ENCODE measurements at places on chromosomes 1 and 21.

DNA sequence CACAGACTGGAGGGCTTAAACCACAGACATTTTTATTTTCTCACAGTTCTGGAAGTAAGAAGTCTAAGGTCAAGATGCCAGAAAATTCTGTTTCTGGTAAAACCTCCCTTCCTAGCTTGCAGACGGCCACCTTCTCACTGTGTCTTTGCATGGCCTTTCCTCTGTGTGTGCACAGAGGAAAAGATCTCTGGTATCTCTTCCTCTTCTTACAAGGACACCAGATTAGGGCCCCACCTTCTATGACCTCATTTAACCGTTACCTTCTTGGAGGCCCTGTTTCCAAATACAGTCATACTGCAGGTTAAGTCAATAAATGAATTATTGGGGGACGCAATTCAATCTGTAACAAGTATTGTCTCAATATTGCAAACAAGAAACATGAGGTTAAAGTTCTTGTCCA, 63.0 kb upstream of the PRDX6 start:
- no peak for DNase-seq
- H3K4me3 ChIP-seq, result no peak overlapping the region
- no peaks in the 10 kb centered on the region for H3K27me3 ChIP-seq

DNA sequence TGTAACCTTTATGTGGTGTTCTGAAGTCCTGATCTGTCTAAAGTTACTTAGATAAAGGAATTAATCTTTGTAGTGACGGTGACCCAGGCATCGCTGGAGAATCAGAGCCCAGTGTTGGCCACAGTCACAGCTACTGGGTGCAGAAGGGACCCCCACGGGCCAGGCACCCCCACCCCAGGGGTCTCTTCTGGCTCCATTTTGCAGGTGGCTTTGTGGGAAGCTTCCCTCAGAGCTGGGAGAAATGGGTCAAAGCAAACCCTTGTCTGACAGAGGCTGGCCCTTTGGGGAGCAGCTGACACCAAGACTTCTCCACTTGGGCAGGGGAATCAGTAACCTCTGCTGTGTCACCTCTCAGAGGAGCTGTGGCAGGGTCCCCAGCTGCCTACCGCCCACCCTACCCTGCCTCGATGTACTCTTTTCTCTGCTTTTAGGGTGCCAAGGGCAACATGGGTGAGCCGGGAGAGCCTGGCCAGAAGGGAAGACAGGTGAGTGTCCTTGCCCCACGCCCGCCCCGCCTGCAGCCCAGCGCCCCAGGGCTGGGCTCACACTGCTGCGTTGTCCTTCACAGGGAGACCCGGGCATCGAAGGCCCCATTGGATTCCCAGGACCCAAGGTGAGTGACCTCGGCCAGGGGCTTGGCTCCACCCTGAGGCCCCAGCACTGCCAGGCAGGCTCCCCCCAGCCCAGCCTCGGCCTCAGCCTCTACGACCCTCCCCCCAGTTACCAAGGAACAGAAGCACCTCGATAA, 17.7 kb downstream of the COL6A2 start:
- H3K4me1 ChIP-seq, result no peaks in the 10 kb centered on the region
- no peak overlapping the region for H3K4me3 ChIP-seq
- no peak for DNase-seq
- H3K27me3 ChIP-seq, result no peaks in the 10 kb centered on the region

DNA sequence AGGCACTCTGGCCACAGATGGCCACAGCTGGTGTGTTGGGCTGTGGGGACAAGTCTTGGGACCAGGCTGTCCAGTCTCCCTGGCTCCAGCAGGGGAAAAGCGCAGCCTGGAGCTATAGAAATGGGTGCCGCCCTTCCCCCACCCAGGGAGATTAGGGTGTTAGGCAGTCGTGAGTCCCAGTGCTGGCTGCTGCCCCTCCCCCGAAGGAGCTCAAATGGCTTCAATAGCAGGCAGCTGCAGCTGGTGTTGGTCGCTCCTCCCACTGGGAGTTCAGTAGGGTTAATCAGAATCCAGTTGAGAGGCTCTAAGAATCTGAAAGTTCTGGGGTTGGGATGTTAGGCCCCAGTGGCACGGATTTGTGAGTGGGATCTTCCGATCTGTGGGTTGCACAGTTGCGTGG, 595.6 kb upstream of the PKN2 start:
- H3K4me1 ChIP-seq, result no peaks in the 10 kb centered on the region
- no peak overlapping the region for H3K27ac ChIP-seq
- H3K36me3 ChIP-seq, result no peaks in the 10 kb centered on the region
- no peak for DNase-seq

DNA sequence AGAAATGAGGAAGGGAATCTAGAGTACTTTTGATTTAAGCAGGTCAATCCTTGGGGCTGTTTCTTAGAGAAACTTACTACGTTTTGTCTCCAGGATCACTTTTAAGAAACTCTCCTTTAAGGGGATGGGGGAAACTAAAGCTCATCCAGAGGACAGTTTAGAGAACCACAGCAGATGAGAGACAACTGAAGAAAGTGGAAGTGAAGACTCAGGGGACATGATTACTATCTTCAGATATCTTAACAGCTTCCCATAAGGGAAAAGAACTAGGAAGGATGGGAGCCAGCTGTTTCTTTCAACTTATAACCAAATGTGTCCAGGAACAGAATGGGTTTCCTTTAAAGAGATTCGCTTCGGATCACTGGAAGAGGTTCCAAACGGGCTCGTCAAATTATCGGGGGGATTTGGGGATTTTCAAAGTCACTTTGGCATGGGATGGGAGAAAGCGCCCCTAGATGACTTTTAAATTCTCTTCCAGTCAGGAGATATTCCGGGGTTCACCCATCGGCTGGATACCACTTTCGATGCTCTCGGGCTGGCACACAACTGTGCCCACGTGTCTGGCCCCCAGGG, 1.2 kb downstream of the SCMH1 start:
- H3K36me3 ChIP-seq, result no peaks in the 10 kb centered on the region
- peak overlapping the region; percentile 89 for H3K27ac ChIP-seq
- DNase-seq, result no peak
- H3K4me3 ChIP-seq, result peak overlapping the region; percentile 58

DNA sequence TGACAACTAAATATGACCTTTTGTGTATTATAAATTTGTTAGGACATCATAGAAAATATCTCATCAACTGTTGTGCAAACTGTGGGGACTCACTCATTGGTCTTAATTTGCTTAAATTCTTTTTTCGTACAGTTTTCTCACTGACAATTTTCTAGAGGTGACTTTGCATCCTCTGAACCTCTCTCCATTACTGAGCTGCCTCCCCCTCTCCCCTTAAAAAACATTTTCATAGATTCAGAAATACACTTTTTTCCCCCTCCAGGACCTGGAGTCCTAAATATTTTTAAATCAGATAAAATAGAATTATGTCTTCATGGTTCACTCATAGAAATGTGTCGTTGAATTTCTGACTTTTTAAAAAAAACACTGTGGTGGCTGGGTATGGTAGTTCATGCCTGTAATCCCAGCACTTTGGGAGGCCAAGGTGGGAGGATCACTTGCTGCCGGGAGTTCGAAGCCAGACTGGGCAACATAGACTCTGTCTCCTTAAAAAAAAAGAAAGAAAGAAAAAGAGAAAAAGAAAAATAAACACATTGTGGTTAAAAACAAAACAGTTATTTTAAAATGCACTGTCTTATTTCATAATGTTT, 1.5 kb downstream of the CNST start:
- H3K36me3 ChIP-seq, result peaks cover 11% of the 10 kb centered on the region
- H3K27ac ChIP-seq, result peak overlapping the region; percentile 72
- H3K4me3 ChIP-seq, result peak overlapping the region; percentile 86

- peaks cover 12% of the 10 kb centered on the region for H3K4me1 ChIP-seq
- no peaks in the 10 kb centered on the region for H3K27me3 ChIP-seq
- peak overlapping the region; percentile 42 for H3K4me3 ChIP-seq
- DNase-seq, result no peak
- H3K36me3 ChIP-seq, result no peaks in the 10 kb centered on the region
These were observed 996 bp upstream of the MGST3 start for GRCh38 chr1:165629848-165630628.

GRCh38 chr1:171212607-171213351, 27.7 kb downstream of the FMO2 start:
- H3K27me3 ChIP-seq, result no peaks in the 10 kb centered on the region
- no peak overlapping the region for H3K4me3 ChIP-seq
- H3K4me1 ChIP-seq, result no peaks in the 10 kb centered on the region

- no peak overlapping the region for H3K4me3 ChIP-seq
- no peaks in the 10 kb centered on the region for H3K36me3 ChIP-seq
- no peak overlapping the region for H3K27ac ChIP-seq
These were observed 679.4 kb upstream of the ADGRL2 start for GRCh38 chr1:81121306-81121705.

- no peaks in the 10 kb centered on the region for H3K27me3 ChIP-seq
- no peak overlapping the region for H3K4me3 ChIP-seq
- DNase-seq, result no peak
These were observed 12.4 kb downstream of the HYI start for GRCh38 chr1:43441166-43441893.

GRCh38 chr1:113210248-113210647, 137.2 kb downstream of the LRIG2 start:
- H3K27ac ChIP-seq, result no peak overlapping the region
- no peak overlapping the region for H3K4me3 ChIP-seq
- no peaks in the 10 kb centered on the region for H3K36me3 ChIP-seq
- H3K27me3 ChIP-seq, result no peaks in the 10 kb centered on the region
- no peaks in the 10 kb centered on the region for H3K4me1 ChIP-seq
- no peak for DNase-seq

- H3K4me1 ChIP-seq, result no peaks in the 10 kb centered on the region
- no peaks in the 10 kb centered on the region for H3K36me3 ChIP-seq
- H3K4me3 ChIP-seq, result no peak overlapping the region
These were observed 33.8 kb downstream of the HHAT start for GRCh38 chr1:210362526-210362925.

GRCh38 chr1:32393136-32393535, 1.1 kb downstream of the BSDC1 start:
- peak overlapping the region; percentile 82 for H3K4me3 ChIP-seq
- no peak for DNase-seq
- no peaks in the 10 kb centered on the region for H3K27me3 ChIP-seq
- H3K27ac ChIP-seq, result no peak overlapping the region

- no peaks in the 10 kb centered on the region for H3K27me3 ChIP-seq
- no peak overlapping the region for H3K4me3 ChIP-seq
- H3K27ac ChIP-seq, result no peak overlapping the region
- no peak for DNase-seq
- H3K36me3 ChIP-seq, result no peaks in the 10 kb centered on the region
- no peaks in the 10 kb centered on the region for H3K4me1 ChIP-seq
These were observed 27.0 kb downstream of the TRIM11 start for GRCh38 chr1:228379666-228380065.

DNA sequence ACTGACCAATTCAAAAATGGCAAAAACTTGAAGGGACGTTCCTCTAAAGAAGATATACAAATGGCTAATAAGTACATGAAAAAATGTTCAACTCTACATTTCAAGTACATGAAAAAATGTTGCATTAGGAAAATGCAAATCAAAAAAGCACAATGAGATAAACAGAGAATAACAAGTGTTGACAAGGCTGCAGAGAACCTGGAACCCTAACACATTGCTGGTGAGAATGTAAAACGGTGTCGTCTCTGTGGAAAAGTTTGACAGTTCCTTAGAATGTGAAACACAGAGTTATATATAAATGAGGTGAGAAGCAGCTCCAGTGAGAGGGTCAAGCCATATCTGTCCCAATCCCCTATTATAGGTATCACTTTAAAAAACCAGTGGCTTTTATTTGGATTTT, 44.6 kb upstream of the RBM34 start:
- H3K27ac ChIP-seq, result no peak overlapping the region
- H3K4me1 ChIP-seq, result no peaks in the 10 kb centered on the region
- H3K36me3 ChIP-seq, result peaks cover 5% of the 10 kb centered on the region

DNA sequence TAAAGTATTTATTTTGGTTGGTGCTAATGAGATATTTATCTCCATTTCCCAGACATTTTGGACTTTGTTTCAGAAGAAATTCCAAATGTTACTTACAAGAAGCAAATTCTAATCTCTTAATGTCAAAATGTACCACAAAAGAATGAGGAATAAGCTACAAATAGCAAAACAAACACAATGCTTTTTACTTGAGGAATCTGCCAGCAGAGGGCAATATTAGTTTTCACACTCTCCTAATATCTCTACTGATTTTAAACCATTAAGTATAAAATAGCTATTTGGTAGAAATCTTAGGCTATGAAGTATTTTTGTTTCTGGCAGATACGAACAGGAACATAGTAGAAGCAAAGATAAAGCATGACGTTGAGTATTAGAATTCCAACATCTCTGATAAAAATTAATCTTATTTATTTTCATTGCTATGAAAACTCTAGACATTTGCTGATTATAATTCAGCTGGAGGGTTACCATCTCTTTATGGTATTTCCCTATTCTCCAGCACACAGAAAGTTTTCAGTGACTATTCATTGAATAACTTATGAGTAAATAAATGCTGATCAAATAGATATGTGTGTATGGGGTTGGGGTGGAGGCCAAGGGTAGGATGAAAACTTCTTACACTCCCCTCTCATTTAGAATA, 13.4 kb upstream of the HMCN1 start:
- no peak overlapping the region for H3K4me3 ChIP-seq
- no peaks in the 10 kb centered on the region for H3K27me3 ChIP-seq
- no peak for DNase-seq
- H3K4me1 ChIP-seq, result peaks cover 24% of the 10 kb centered on the region
- no peak overlapping the region for H3K27ac ChIP-seq
- H3K36me3 ChIP-seq, result no peaks in the 10 kb centered on the region

DNA sequence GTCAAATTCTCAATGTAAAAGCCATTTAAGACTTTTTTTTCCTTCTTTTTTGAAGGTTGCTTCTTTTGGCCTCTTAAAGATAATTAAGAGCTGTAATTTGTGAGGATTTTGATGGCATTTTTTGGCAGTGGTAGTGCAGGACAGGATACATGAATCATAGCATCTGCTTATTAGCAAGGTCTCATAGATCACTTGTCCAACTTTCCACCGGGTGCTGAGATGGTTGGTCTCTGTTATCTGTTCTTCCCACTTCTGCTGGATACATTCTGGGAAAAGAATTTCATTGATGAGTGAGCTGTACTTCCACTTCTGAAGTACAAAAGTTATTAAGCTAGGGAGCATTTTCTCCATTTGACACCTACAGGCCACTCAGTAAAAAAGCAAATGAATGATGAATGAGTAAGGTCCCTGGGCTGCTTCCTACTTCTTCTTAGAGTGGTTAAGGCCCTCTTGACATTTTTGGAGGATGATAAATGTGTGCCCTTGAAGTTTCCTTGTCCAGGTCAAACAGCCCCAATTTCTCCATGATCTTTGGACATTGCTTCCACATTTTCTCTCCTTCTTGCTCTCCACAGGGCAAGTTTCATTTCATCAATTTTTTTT, 100.6 kb downstream of the ROR1 start:
- no peaks in the 10 kb centered on the region for H3K27me3 ChIP-seq
- H3K4me3 ChIP-seq, result no peak overlapping the region
- peaks cover 32% of the 10 kb centered on the region for H3K4me1 ChIP-seq
- H3K36me3 ChIP-seq, result no peaks in the 10 kb centered on the region
- peak overlapping the region; percentile 75 for H3K27ac ChIP-seq

DNA sequence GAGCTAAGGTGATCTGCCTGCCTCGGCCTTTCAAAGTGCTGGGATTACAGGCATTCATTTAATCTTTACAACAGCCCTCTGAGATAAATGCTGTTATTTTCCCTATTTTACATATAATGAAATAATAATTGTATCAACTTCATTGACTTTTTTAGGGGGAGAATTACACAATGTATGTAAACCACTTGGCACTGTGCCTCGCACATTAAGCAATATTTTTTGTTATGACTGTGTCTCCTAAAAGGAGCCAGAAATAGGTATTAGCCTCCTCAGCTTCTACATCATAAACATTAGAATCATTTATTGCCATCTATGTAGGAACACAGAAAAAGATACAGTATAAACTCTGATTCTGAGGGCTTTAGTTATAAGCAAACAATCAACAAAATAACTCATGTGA, 1.1 kb upstream of the DNAJC28 start:
- DNase-seq, result no peak
- H3K4me1 ChIP-seq, result peaks cover 4% of the 10 kb centered on the region
- H3K27ac ChIP-seq, result no peak overlapping the region
- no peaks in the 10 kb centered on the region for H3K27me3 ChIP-seq

All from RWPE2 (cell line).